ENCODE measurements at places on chromosomes 11 and 22. TPM values are rescaled to one million over a fixed set of nuclear protein-coding genes. Genes with fewer than 3 reads are reported as not detected.
A peak's percentile ranks its signal among the peaks of the same experiment; 100 is the strongest.

DNA sequence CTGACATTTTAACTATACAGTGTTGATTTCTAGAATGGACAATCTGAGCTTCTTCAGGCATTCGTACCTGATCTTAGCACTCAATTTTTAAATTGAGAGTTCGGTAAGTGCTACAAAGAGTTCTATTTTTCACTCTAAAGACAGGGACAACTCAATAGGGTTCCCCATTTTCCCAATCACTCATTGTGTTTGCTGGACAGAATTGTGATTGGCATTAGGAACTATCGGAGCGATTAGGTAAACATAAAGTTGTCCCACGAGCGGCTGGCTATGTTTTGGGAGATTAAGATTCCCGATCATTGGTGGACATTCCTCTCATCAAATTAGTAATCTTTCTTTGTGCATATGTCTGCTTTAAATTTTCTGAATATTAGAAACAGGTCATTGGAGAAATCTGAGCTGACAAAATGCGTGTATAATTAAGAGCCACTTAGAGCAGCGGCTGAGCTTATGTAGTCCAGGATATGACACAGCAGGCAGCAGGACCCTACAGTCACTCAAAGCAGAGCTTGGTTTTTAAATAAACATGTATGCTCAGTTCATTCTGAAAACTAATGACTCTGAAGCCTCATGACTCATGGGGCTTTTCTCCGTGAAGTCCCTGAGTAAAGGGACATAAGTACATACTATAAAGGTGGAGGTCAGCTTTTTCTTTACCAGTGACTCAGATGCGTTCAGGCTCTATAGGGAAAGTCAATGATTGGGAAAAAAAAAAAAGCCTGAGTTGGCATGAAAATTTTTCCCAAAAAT, 109.4 kb downstream of the GRIA4 start:
- DNase-seq: peak; percentile 93

DNA sequence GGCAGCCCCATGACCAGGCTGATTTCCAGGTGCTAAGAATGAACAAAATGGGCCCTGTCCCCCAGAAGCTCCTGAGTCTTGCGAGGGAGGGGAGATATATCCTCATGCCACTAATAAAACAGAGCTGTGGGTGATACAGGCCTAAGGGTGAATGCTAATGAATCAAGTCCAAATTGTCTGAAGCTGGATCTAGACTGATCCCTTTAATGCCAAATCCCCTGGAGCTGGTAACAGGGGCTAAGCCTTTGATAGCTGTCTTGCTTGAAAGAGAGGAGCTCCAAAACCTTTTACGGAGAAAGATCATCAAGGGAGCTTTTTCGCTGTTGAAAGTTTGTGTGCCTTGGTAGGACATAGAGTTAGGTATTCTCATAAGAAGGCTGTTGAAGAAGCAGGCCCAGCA, 79.7 kb downstream of the PPFIBP2 start:
- no peak for DNase-seq

DNA sequence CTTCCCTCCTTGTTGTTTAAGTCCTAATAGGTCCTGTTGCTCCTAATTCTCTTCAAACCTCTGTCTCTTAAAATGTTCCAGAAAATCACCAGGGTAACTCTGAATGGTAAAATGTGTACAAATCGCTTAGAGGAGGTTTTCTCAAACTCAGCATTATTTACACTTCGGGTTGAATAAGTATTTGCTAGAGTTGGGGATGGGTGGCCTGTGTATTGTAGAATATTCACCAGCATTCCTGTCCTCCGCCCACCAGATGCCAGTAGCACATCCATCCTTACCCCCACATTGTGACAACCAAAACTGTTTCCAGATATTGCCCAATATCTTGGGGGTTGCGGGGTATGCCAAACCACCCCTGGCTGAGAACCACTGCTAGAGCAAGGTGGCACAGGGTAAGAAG, 64.4 kb upstream of the DDI1 start:
- DNase-seq: no peak

The SOX10 gene
- not detected for total RNA-seq

The KRTAP5-10 gene
- not detected for total RNA-seq
